Ammon's horn (tissue), 1 donor: ENCODE measurements at places on chromosomes 1 and 21.

GRCh38 chr1:233281711-233282581, 13.6 kb downstream of the PCNX2 start:
- DNase-seq: peak; percentile 58

DNA sequence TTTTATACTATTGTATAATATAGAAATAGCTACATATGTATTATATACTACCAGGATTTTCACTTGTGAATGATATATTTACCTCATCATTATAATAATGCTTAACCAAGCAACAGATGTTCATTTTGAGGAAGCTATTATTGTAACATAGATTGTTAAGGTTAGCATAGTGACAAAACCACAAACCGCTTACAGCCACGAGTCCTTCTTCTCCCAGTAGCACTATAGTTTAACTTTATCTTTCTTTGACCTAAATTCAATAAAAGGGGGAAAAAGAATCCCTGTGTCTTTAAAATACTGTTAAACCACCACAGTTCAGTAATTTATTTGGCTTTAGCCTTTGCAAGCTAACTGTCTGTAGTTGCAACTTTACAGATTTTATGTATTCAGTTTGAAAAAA, 1039.4 kb upstream of the B3GALT2 start:
- no peak for DNase-seq

DNA sequence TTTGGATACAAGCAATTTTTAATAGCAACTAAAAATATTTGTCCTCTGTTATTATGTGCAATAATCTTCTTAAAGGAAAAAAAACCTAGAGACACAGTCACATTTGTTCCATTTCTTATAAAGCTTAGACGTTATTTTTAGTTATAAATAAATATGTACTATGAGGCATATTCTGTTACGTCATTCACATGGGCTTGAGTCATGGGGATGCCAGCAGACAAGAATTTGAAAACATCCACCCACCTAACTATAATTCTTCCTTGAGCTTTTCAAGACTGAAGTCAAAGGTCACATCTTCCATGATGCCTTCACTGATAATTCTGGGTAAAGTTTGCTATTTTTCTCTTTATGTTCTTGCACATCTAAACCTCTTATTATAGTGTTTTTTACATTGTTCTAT, 268.8 kb downstream of the KCTD3 start:
- DNase-seq: no peak

DNA sequence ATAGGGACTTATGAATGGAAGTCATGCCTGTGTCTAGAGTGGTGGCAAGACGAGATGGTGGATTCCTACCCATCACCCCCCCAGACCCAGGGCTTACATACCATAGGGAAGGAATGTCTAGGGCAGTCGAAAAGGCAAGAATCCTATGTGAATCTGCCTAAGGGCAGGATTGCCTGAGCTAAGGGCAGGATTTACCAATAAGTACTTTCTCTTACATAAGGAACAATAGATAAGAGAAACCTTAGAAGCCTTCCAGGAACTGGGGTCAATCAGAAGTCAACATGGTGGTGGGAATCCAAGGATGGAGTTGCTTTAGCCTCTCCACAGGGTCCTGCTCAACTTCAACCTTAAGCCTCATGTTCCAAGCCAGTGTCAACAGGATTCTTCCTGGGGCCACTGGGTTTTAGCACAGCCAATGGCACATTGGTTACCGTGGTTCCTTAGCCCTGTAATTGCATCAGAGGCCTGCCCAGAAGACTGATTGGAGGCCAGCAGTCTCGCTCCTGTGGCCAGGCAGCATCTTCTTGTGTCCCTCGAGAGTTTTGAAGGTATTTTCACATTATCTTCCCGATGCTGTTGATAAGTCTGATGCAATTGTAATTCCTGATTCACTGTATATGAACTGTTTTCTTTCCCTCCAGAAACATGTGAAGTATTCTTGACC, 20.7 kb downstream of the BACE2 start:
- DNase-seq: no peak

DNA sequence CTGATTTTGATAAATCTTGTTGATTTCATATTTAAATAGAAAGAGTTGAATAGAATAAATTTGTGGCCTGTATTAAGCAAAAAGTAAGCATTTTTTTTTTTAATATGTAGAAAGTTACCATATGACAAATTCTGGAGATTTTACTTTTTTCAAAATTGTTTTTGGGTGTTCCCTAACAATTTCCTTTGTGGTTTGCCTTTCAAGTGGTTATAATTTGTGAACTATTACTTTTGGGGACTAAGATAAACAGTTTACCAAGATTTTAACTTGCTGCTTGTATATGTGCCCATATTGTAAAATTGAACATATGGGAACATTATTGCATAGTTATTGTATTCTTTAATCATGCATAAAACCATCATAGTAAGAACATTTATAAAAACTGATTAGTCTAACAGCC, 34.6 kb downstream of the SLC30A7 start:
- no peak for DNase-seq

GRCh38 chr1:33500547-33500946, 28.1 kb downstream of the ZSCAN20 start:
- no peak for DNase-seq

GRCh38 chr1:240395336-240395735, 216.6 kb downstream of the GREM2 start:
- DNase-seq: no peak

DNA sequence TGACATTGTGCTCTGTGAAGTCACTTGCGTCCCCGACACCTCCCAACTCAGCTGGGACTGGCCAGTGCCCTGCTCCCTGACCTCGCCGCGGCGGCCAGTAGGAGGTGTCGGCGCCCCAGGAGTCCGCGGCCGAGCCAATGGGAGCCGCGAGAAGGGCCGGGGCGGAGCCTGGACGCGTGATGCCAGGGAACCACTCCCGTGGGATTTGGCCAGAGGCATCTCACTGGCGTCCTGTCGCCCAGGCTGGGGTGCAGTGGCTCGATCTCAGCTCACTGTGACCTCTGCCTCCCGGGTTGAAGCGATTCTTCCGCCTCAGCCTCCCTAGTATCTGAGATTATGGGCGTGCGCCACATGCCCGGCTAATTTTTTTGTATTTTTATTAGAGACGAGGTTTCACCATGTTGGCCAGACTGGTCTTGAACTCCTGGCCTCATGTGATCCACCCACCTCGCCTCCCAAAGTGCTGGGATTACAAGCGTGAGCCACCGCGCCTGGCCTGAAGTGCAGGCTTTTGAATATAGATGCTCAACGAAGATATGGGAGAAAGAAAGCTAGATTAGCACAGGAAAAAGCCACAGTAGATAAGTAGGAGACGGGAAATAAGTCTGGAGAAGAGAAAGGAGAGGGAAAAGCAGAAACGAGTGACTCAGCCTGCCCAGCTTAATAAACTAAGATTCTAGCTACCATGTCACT, 38.0 kb downstream of the ZBTB8OS start:
- DNase-seq: peak; percentile 92

DNA sequence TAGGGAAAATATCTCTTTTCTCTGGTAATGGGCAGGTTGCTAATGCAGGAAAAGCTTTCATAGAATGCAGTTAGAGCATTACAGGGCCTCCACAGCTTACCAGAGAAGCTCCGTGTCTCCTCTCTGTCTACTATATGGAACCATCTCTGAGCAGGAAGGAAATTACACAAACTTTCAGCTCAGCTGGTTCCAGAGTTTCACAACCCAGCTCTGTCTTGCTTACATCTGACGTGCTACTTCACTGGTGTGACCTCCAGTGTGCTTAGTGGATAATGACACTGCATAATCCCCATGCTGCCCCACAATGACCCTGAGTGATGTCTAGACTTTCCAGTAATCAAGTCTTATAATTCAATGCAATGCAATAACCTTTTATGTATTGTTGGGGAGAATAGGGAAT, 4.3 kb upstream of the FGGY start:
- DNase-seq: peak; percentile 70

DNA sequence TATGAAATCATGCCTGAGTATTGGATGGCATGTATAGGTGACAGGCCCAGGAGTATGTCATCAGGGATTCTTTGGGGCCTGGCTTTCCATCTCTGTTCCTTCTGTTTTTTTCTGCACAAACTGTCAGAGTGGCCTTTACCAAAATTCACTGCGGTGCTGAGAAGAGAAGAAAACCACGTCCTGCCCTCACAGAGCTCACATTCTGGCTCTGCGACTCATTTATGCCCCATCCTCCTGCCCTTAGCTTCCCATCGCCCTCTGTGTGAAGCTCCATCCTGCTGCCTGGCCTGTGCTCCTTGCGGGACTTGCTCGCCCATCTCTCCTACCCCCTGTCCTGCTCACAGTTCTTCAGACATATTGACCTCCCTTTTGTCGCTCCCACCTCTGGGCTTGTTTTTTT, 73.4 kb downstream of the HUNK start:
- no peak for DNase-seq

- DNase-seq: no peak
These were observed 140.0 kb upstream of the POU3F1 start for GRCh38 chr1:38186566-38186965.

DNA sequence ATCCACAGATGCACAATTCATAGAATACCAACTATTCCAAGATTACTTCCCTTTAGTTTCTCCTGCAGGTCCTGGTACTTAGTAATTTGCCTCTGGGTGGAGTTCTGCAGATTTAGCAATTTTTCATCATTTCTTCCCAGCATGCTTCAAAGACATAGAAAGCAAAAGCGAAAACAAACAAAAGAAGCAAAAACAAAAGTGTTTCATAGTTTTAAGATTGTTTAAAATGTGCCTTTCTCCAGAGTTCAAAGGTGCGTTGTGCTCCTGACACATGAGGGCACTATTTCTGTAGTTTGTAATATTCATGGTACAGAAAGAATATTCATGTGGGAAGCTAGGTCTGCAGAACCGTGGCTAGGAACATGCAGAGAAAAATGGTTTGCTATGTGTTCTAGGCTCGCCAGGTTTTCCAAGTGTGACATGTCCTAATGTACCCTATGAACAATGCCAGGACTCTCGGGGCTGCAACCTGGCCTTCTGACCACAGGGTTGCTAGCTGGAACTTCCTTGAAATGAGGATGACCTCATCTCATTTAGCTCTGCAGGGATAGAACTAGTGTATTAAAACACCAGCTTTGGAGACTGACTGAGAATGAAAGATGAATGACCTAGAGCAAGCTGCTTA, 30.0 kb upstream of the RCSD1 start:
- peak; percentile 47 for DNase-seq

DNA sequence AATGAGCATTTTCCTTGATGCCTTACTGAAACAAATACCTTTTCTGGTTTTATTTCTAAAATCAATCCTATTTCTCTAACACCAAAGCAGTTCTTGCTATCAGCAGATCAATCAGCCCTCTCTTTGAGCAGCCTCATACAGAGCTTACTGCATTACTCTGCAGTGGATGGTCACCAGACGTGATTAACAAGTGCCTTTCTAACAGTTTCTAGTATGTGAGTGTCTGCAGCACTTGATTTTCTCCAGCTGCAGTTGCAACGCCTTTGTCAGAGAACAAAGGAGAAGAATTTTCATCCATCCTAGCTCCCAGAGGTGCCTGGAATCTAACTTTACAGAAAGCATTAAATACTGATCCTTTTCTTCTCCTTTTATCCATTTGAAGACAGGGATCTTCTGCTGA, 177.3 kb upstream of the SGIP1 start:
- no peak for DNase-seq

- DNase-seq: no peak
These were observed 90.5 kb downstream of the SELENOF start for GRCh38 chr1:86823386-86823785.

DNA sequence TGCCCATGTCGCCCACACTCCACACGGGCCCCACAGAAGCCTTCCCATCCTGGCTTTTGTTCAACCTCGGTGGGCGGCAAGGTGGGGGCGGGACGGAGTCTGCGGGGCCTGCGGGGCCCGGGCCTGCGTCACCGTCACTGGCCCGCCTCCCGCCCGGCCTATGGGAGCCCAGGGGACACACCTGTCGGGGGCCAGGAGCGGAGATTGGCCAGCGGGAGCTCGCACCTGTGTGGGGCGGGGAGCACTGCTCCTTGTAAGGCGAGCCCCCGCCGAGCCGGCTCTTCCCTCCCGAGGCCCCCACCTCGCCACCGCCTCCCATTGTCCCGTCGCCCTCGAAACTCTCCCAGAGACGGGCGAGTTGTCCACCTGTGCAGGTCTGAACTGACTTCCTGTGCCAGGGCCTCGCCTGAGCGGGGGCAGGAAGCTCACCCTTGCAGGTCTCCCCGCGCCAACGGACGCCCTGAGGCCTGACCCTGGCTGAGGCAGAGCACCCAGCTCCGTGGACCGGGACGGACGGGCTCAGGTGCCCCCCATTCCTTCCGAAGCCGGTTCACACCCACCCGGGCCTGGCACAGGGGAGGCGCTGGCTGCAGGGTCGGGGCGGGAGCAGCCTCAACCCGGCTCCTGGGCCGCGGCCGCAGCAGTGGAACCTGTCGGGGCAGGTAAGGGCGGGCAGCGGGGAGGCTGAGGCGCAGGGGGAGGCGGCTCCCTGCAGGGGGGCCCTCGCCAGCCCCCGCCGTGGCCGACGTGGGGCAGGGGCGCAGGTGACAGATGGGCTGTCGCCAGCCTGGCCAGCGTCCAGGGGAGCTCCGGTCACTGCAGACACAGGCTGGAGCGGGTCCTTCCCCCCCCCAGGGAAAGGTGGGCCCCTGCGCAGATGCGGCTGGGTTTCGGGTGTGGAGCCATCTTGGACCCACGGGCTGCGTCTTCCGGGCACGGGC, 10.8 kb upstream of the TTLL10 start:
- no peak for DNase-seq

- DNase-seq: no peak
These were observed 30.2 kb downstream of the ADARB1 start for GRCh38 chr21:45104560-45104959.

DNA sequence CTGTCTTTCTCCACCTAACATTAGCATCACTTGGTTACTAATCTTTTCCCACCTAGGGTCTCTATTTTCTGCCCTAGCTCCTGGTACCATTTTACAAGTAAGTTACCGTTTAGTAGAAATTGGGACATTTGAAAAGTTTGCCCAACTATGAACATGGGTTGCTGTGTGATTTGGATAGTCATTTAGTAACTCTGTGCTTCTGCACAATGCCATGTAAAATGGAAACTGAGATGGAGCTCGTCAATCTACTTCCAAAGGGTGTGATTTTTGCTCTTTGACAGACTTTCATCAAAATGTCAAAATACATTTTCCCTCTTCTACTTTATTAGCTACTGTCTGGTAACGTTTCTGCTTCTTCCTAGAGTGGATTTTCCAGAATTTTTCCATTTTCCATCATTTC, 381.5 kb upstream of the B3GALT2 start:
- DNase-seq: no peak

DNA sequence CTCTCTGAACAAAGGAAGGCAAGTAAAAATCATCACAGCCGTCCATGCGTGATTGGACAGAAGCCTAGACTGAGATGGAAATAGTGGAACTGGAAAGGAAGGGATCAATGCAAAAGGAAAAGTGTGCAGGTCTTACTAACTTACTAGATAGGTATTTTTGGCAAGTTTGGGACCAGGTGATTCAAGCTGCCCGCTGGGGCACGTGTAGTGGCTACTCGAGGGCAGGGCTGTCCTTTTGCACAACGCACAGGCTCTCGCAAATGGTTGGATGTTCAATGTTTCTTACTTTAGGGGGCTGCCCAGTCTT, 566 bp upstream of the ALG6 start:
- DNase-seq: no peak
